ENCODE measurements at places on chromosomes 3 and 15.

GRCh38 chr3:110568246-110568645, 503.4 kb upstream of the NECTIN3 start:
- no peak for DNase-seq

DNA sequence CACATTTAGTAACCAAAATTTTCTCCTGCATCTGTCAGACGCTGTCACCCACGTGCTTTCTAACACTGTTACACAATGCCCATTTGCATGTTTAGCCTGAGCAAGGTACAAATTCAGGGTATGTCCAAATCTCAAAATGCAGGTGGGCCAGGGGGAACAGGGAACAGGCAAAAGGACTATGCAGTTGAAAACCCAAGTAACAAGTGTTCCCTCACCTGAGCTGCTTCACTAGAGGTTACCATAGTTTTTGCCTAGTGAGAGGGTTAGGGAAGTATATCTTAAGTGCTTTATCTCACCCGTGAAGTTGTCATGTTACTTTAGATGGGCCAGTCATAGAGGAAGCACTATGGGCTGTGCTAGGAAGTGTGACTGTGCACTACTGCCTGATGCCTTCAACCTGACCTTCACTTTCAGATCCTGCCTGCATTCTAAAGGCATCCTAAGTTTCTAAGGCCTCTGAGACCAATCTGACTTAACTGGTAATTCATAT, 6.0 kb upstream of the TMEM87A start:
- DNase-seq, result no peak

DNA sequence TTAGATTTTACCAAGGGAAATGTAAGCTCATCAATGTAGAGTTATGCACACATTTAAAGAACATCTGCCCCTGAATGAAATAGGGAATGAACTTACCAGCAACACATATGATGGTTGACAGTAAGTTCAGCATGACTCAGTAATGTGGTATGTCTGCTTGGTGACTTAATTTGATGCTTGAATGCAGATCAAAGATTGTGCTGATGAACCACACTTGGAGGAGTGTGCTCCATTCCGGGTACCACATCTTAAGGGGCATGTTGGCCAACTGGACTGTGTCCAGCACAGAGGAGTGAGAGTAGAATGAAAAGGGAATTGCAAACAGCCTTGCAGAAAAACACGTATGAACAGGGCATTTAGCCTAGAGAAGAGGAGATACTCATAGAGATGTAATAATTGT, 171.0 kb upstream of the RARB start:
- DNase-seq, result no peak

DNA sequence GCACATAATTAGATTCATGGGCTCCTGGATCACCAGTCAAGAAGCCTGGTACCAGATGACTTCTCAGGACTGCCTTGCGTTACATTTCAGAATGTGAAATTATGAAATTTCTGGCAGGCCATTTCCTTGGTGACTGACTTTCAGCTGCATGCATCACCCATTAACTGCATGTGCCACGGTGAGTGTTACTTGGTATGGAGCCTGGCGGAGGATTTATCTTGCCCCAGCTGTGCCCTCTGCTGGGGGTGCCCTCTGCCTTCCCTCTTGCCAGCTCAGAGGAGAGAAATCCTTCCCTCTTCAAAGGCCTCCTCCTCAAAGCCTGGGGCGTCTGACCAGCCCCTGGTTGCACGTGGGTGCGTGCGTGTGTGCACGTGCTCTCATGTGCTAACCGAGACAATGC, 57.7 kb upstream of the CTSH start:
- no peak for DNase-seq

DNA sequence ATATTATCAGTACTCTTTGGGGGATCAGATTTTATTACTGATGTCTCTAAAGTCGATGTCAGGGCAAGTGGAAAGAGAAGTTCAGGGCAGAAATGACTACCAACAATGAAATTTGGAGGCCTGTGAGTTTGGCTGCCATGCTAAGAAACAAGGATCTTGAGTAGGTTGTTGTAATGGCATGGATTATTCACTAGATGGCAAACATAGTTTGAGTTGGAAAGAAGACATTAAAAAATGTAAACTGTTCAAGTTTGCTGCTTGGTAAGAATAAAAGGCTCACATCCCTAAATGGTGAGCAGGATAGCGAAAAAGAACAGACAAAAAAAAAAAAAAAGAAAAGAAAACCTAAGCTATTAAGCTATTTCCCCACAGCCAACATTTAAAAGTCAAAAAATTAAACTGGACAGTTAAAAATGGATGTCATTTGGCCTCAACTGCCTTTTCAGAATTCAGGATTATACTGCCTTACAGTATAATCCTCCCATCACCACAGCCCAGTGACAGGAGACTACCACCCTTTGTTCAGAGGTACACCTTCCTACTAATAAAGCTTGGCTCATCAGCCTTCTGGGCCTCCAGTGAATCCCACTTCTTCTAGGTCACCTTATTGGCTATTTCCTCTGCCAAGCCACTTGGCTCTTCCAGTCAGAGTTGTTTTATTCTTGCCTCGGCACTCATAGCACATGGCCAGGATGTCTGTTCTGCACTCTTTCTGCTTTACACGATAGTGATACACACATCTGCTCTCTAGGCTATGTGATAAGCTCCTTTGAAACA, 163.7 kb downstream of the PLD1 start:
- DNase-seq, result no peak

DNA sequence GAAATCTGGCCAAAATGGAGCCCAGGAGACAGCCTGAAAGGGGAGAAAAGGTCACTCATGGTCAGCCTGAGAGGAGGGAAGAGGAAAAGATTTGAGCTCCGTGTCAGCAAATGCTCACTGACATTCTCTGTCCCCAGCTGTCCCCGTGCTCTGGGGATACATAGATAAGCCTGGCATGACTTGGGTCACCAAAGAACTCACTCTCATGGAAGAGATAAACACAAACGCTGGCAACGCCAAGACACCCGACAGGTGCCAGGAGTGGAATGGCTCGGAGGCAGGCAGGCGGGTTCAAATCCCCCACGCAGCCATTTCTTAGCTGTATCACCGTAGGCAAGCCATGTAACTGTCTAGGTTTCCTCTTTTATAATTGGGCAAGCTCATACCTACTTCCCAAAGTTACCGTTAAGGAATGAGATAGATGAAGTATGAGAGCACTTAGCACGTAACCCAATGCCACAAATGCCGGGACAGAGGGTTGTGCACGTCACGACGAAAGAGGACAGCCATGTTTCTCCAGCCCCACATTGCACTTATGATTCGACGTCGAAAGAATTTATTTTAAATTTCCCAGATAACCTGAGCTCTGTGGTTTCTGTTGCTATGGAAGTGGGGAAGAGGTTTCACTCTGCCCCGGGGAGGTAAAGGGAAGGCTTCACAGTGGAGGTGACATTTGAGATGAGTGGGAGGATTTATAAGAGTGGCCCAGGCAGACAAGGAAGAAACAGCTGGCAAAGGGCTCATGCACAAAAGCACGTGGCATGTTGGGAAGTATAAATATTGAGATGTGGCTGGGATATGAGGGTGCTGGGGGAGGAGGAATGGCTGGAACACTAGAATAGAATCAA, 41.4 kb upstream of the TSEN2 start:
- no peak for DNase-seq

DNA sequence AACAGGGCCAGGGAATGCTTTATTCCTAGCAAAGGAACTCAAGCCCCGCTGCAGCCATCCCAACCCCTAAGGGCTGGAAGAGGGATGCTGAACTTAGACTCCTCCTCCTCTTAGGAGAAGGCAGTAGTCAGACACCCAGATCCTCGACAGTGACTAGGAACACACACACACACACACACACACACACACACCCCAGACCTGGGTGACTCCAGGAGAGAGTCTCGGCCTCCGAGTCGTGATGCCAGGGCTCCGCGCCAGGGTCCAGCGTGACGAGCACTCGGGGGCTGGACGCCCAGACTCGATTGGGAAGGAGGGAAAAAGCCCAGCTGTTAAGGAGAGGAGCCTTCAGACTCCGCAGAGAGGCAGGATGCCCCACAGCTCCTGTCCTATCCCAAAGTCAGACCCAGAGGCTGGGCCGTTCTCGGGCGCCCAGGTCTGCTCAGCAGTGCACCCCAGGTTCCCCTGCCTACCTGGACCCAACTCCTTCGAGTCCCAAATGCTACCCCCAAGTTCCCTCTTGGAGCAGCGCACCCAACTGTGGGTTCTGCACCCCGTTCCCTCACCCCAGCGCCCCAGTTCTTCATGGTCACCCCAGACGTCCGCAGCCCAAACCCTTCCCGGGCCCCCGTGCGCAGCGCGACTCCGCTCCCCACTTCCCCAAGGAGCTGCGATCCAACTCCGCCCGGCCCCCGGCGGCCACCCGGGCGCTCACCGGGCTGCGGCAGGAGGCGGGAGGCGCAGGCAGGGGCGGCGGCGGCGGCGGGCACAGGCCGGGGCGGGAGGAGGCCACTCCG, 421 bp downstream of the BMF start:
- DNase-seq, result no peak

DNA sequence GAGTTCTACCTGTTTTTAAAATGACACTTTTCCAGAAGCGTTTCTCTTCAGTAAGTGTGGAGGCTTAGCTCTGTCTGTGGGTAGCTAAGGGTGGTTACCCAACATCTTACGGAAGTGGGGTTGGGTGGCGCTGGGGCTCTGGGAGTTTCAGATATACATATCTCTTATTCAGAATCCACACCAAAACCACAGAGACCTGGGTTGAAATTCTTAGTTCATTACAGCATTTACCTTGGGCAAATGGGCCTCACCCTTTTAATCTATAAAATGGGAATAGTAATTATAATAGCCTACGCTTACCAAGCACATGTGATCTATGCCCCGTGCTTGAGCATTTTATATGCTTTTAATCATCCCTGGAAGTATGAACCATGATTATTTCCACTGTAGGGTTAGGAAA, 9.4 kb downstream of the PTPRG start:
- DNase-seq, result no peak

GRCh38 chr3:45473841-45474240, 85.5 kb downstream of the LARS2 start:
- no peak for DNase-seq

- DNase-seq, result no peak
Measured at GRCh38 chr3:122799322-122799721, 4.5 kb downstream of the SLC49A4 start.

DNA sequence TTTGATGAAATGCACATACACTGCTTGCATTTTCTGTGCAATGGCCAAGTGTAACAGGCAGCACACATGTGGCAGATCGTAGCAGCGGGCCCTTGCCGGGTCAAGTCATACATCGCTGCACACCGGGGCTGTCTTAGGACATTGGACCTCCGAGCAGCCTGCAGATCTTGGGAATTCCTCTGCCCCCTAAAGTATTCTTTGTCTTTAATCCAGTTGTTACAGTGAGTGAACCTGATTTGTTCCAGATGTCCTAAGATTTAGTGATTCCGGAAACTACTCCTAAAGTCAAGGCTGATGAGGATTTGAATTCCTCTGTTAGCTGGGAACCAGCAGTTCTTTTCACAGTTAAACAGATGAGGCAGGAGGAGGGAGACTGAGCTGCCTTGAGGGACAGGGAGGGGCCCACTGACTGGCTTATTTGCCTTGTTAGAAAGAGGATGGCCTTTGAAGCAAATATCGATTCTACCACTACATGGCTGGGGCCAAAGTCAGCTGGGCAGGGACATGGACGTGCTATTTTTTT, 190.7 kb upstream of the CTDSPL start:
- no peak for DNase-seq

DNA sequence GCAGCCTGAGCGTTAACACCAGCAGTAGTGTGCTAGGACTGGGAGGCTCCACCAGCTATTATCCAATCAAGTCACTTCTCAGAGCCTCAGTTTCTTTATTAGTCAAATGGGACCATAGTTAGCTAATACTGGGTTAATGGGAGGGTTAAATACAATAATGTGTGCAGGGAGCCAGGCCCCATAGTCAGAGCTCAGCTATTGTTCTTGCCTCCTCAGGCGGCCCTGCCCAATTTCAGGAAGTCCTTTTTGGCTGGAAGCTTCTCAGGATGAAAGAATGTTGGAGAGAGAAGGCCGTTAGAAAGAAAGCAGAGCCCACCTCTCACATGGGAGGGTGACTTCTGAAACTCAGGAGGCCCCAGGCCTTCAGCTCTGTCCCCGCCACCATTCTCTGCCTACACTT, 39.5 kb upstream of the SMAD6 start:
- DNase-seq, result no peak

DNA sequence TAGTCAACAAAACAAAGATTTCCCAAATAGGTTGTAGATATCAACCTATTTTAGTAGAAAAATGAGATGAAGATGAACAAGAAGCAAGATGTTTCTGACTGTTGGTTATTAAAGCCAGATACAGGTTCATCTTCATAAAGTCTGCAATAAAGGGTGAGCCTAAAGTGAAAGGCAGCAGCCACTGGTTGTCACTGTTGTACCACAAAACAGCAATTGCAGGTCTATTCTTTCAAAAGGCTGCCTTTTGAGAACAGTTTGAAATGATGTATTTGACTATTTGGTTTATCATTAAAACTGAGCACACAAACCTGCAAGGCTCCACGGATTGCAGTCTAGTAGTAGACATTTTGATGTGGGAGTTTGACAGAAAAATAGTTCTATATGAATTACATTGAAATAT, 543.4 kb downstream of the GBE1 start:
- DNase-seq, result no peak

DNA sequence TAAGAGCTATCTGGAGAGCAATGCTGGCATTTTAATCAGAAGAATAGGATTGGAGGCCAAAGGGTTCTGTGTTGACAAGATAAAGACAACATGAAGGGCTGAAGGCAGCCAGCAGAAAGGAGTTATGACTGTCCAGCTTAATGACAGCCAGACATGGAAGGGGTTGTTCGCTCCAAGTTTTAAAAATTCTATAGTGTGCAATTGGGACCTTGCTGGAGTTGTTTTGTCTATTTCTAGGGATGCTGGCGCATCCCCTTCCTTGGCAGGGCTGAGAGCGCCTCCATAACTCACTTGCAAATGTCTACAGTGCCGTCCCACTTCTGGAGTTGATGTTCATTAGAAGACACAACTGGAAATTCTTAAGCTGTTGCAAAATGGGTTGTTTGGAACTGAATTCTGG, 200.7 kb downstream of the TLE3 start:
- no peak for DNase-seq

DNA sequence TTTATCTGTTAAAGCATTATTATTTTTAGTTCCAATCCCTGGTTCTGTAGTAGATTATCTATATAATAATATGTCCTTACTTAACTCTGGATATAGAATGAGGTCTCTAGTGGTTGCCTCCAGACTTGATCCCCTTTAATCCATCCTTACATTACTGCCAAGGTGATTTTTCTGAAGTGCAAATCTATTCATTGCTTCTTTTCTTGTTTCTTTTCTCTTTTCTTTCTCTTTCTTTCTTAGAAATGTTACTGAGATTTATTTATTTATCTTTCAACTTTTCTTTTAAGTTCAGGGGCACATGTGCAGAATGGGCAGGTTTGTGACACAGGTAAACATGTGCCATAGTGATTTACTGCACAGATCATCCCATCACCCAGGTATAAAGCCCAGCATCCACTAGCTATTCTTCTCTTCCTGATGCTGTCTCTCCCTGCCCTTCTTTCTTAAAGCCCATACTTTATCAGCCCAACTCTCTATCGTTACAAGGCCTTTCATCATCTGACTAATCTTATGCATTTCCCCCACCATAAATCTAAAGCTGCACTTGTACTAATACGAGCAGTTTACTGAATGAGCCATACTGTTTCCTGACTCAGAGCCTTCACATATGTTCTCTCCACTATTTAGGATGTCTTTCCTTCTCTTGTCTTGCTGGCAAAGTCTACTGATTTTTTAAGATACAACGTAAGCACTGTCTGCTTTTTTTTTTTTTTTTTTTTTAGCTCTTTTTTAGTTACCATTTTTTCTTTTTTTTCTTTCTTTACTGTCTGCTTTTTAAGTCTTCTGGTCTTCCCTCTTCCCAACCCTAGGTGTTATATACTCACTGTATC, 4.6 kb downstream of the GLCE start:
- no peak for DNase-seq

Data from stimulated activated CD8-positive, alpha-beta memory T cell treated with anti-CD3 and anti-CD28 coated beads, Interleukin-7, amount 100 ng/mL, for 24 hours (primary cell).